ENCODE measurements at places on chromosomes 12 and 14.

GRCh38 chr14:103393676-103394626 is 8.7 kb downstream of the MARK3 start:
- no peak for DNase-seq

GRCh38 chr12:14256555-14257169 is 108.8 kb upstream of the ATF7IP start:
- peak; percentile 49 for DNase-seq

DNA sequence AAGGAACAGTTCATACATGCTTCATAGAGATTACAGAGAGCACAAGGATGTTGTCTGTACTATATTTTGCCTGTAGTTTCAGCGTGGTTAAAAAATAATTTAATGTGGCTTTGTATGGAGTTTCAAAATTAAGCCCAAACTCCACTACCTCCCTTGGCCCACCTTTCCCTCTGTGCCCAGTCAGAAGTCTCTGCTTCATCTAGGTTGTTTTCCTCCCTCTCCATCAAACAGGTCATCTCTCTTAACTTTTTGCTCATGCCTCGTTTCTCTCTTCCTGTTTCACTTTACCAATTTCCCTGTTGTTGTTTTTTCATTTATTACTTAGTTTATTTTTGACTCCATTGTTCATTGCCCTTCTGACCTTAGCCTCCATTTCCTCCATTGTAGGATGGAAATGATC is 94.9 kb upstream of the NEDD1 start:
- no peak for DNase-seq

- no peak for DNase-seq
These were observed 585.2 kb downstream of the C12orf50 start for GRCh38 chr12:87444039-87444438.

GRCh38 chr12:55937981-55938380 is 7.0 kb downstream of the DGKA start:
- no peak for DNase-seq

DNA sequence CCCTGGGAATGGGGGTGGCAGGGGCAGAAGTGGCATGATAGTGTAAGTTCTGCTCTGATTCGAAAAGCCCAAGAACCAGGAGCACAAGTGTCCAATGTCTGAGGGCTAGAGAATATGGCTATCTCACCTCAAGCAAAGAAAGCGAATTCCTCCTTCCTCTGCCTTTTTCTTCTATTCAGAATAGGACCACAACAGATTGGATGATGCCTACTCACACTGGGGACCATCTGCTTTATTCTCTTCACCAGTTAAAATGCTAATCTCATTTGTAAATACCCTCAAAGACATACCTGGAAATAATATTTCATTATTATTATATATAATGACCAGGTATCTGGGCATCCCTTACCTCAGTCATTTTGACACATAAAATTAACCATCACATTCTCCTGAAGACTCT is 808.7 kb downstream of the NRXN3 start:
- DNase-seq: no peak

DNA sequence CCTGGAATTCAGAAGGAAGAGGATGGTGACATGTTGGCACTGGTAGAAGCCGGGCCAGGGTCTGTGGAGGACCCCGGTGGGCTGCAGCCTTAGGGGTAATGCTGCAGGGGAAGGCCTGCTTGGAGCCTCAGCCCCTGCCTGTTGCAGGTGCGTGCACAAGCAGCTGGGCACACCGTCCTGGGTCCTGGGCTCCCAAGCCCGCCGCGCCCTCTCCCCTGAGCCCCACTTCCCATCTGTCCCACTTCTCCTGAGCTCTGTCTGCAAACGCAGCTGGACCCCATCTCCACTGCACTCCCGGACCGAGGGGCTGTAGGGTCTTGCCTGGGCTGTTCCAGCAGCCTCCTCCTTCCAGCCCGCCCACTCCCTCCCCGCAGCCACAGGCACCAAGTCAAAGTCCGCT is 116.8 kb downstream of the GLT1D1 start:
- DNase-seq: no peak

DNA sequence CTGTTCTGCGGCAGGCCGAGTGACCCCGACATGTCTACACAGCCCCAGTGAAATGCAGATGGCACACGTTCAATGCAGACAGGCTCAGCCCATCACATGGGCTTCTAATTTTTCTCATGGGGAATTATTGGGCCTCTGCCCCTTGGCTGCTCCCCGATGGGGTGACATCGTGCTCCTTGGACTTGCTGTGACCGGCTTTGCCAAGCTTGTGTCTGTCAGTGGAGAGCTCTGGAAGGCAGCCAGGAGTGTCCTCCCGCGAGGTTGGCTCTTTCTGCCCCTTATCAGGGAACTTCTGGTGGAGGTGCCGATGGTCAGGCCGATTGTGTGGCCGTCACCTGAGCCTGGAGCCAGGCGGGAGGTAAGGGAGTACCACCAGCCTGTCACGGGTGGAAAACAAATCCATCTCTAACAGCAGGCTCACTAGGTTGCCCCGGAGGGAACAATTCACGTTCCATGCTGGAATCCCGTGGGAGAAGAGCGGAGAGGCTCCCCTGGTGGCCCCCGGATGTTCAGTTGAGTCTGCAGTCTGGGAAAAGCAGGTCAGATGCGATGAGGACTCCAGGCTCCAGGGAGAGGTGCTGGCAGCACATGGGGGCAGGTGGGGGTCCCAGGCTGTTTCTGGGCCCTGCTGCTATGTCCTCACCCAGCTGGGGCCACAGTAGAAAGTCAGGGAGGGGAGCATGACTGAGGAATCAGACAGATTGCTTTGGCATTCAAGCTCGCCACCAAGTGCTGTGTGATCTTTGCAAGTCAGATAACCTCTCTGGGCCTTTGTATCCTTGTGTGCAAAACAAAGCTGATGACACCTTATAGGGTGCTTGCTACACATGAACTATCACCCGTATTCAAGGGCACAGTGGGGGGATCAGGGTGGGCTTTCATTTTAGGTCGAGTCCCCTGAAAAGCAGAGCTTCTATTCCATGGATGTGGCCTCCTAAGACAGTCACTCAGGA is 43.2 kb upstream of the EML1 start:
- DNase-seq: no peak

DNA sequence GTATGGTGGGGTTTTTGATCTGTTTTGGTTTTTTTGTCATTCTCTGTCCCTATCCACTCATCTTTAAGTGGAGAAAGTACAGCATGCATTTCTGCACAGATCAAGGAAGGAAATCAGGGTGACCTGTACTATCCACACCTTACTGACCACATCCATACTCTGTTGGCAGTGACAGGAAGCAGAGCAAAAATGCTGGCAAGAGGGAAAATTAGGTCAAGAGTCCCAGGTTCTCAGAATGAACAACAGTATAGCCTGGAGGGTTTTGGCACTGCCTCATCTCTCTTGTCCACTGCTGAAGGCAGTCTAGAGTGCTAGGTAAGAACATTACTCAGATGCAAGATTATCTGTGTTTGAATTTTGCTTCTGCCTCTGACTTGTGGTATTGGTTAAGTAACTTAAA is 70.7 kb downstream of the TAOK3 start:
- no peak for DNase-seq

DNA sequence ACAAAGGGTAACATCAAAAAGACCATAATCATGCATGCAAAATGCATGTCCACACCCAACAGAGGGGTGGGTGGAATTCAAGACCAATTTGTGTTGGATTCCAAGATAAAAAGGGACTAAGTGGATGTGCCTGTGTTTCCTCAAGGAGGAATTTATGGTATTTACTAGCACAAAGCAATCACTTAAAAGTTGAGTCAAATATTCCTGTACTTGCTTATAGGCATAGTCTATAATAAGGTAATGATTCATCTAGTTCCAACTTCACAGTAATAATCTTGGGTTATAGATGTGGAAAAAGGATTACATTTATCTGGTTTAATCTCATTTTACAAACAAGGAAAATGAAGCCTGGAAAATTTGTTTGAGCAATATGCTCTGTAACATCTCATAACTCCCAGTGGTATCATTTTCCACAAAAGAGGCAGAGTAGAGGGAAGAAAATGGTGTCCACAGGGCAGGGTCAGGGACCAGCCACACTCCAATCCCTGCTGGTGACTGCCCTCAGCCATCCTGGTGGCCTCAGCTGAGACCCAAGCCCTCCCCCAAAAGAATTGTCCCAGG is 80.8 kb upstream of the REP15 start:
- no peak for DNase-seq

DNA sequence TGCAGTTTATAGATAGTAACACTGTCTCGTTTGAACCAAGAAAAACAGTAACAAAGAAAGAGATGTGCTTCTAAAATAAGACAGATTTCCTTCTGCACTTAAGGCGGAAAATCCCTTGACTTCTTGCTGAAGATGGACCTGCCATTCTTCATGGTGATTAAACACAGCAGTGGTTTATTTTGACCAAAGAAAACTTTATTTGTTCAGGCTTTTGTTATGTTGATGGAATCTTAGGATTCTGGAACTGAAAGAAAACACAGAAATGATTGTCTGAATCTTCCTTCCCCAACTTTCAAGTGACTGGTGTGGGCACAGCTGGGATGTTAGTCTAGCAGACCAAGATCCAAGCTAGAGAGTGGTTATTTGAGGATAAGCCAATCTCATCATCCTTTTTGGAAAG is 72.2 kb downstream of the DACT1 start:
- no peak for DNase-seq

GRCh38 chr12:110590806-110591326 is 7.7 kb upstream of the PPTC7 start:
- DNase-seq: no peak

- DNase-seq: no peak
These were observed 18.3 kb downstream of the ADGRD1 start for GRCh38 chr12:130971925-130972585.

DNA sequence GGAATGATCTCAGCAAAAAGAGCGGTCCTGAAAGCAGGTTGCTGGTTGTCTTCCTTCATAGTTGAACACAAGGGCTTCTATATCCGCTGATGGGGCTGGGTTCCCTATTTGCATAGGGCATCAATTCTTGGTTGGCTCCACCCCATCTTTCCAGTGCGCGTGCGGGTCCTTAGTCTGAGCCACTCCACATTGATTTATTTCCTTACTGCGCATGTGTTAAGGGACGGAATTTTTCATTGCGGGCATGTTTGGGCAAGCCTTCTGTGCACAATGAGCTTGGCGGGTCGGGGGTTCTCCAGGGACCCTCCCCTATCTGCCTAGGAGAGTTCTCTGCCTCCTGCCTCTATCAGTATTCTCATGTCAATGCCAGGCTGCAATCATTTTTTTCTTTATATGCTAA is 21.2 kb upstream of the DLGAP5 start:
- no peak for DNase-seq

DNA sequence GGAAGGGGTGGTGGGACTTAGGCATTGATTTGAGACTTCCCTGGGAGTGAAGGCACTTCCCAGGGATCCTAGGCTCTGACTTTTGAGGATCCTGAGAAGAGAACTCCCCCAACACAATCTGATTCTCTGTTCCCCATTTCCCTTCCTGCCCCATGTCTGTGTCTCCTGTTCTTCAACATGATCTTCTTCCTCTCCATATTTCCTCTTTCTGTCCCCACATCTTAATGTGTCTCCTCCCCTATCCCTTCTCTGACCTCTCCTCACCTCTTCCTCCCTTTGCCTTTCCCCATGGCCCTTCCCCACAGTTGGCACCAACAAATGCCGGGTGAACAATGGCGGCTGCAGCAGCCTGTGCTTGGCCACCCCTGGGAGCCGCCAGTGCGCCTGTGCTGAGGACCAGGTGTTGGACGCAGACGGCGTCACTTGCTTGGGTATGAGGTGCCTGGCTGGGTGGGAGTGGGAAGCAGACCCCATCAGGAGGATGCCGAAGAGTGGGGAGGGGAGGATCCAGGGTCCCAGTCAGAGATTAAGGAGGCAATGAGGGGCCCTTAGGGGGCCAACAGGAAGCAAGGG is 15.2 kb upstream of the LRP1-AS start:
- DNase-seq: no peak

DNA sequence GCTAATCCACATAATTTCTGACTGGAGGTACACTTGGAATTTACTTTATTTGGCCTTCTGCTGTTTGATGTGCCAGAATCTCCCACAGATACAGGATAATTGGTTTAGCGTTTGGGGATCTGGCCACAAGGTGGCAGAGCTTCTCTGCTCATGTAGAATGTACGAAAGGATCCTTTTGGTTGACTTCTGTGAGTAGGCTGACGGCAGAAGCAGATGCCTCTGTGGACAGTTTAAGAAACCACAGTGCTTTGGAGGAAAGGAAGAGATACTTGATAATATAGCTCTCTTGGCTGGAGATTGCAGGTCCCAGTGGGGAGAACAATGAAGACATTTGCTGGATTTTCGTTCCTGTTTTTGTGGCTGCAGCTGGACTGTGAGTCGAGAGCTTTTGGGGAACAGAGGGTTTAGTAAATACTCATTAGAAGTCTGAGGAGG is 75.3 kb upstream of the OR4E1 start:
- DNase-seq: peak; percentile 14

DNA sequence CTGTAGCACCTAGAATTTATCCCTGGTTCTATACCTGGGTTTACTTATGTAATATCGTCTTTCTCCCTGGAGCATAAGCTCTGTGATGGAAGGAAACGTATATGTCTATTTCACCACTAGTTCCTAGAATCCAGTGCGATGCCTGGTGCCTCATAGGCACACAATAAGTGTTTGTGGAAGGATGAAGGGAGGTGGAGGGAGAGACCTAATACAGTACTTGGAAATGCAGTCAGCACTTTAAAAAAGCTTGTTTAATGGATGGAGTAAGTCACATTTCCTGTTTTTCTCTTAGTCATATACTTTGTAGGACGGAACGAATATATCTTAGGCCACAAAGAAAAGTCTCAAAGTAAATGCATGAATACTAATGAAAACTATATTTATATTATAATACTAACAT is 186.5 kb upstream of the HMGA2 start:
- DNase-seq: no peak

DNA sequence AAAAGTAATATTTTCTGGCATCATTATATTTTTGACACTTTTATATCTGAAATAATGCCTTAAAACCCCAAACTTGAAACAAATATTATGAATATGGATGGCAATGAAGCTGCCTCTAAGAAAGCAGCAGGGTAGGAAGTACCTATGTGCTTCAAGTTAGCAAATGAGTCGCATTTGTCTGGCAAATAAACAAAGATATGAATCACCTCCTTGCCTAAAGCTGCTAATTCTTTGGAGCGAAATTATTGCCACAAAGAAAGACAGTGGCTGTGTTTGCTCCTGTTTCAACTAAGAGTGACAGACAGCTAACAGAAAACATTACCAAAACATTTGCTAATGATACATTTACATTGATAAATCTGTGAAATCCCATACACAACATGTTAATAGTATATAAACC is 854.9 kb downstream of the RPS29 start:
- DNase-seq: no peak

- DNase-seq: peak; percentile 45
These were observed 1.2 kb upstream of the CPNE8 start for GRCh38 chr12:38906482-38907200.
